Stimulated activated CD8-positive, alpha-beta memory T cell treated with anti-CD3 and anti-CD28 coated beads, Interleukin-15, amount 100 ng/mL, for 48 hours (primary cell): ENCODE measurements at places on chromosomes 16 and 17.

- no peak for DNase-seq
These were observed 29.3 kb downstream of the HIC1 start for GRCh38 chr17:2084036-2084765.

- DNase-seq = no peak
These were observed 104.8 kb downstream of the MGAT5B start for GRCh38 chr17:76973040-76973439.

DNA sequence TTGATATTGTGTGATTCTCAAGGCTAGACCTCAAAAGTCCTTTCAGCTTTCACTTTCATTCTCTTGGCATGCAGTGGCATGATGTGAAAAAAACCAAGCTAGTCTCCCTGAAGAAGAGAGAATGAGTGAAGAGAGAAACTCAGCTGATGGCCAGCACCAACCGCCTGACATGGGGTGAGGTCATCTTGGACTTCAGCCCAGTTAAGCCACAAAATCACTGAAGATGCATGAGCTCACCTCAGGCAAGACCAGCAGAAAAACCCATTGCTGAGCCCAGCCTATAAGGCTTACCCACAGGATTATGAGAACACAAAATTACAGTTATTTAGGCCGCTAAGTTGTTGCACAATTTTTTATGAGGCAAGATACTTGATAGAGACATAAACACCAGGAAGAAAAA is 496.5 kb downstream of the TOX3 start:
- no peak for DNase-seq

- DNase-seq = no peak
These were observed 32.2 kb upstream of the HAS3 start for GRCh38 chr16:69073181-69073702.

- no peak for DNase-seq
These were observed 105.8 kb downstream of the ADCY9 start for GRCh38 chr16:4010225-4011158.

- DNase-seq = no peak
These were observed 48.4 kb downstream of the FBXL20 start for GRCh38 chr17:39352986-39353385.

DNA sequence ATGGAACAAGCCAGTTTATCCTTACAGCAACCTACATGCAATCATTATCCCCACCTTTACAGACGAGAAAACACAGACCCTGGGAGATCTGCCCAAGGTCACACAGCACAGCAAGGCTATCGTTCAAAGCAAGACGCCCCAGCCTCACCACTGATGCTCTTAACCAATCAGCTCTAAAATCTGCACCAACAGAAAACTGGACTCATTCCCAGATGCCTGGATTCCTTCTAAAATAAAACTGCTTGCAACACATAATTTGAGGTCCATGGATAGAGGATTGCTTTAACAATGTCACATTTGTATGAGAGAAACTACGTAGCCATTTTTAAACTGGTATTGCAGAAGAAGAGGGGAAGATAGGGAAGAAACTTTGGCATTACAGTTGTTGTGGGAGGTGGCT is 6.8 kb downstream of the COTL1 start:
- no peak for DNase-seq
